Activated CD4-positive, alpha-beta T cell treated with anti-CD3 and anti-CD28 coated beads, Interleukin-2, amount 10 ng/mL, durations not matched to agents 24 days and 14 days (primary cell): ENCODE measurements at places on chromosomes 3 and 15. TPM values are rescaled to one million over a fixed set of nuclear protein-coding genes. Genes with fewer than 3 reads are reported as not detected.

The MKRN3 gene
- total RNA-seq: 1.5 and 2.1 TPM in 2 replicates

The SLC7A14 gene
- not detected in 2 replicates for total RNA-seq

The EFCAB12 gene
- total RNA-seq: 0.40 and 0.63 TPM in 2 replicates

The TICRR gene
- total RNA-seq: 18.8 and 21.0 TPM in 2 replicates

The TGM4 gene
- total RNA-seq: not detected in 2 replicates

The ACTR8 gene
- total RNA-seq: 44.5 and 46.7 TPM in 2 replicates

The MPI gene
- total RNA-seq: 63.9 and 64.4 TPM in 2 replicates

GRCh38 chr15:95567686-95568085 lies 762.8 kb upstream of the NR2F2 start:
- no peak for DNase-seq

DNA sequence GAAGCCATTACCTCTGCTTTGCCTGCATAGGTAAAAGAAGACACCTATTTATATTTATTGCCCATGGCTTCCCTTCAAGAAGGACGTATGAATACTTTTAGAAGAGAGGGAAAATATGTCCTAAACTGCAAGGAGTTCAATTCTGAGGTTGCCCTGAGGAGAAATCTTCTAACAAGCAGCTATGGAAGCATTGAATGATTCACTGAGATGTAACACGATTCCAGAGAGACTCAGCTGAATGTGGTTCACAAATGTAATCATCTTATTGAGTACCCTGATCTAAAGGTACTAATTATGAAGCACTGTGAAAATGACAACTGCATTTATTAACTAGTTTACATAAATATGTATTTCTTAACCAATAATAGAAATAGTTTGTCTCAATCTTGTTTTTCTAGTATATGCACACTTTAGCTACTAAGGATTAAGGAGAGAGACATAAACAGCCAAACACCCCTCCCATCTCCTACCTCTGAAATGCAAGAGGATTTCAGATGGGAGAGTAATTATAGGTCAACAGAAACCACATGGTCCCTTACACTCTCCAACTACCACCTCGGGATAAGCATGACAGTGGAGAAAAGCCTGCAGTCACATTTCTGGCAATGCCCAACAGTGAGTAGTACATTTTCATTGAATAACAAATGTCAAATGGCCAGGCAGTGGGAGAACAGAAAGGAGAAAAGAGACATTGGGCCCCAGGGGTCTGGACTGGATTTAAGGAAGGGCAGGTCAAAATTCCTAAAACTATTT lies 506.2 kb upstream of the IL12A start:
- DNase-seq: no peak

DNA sequence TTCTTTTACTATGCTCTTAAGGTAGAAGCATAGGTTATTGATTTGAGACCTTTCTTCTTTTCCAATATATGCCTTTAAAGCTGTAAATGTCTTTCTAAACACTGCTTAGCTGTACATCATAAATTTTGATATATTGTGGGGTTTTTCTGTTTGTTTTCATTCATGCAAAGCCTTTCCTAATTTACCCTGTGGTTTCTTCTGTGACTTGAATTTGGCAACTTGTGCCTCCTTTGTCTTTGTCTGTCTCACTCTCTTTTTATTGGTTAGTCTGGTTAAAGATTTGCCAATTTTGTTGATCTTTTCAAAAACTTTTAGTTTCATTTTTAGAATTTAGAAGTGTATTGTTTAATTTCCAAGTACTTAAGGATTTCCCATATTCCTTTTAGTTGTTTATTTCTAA lies 343.1 kb downstream of the OXSM start:
- DNase-seq: no peak

DNA sequence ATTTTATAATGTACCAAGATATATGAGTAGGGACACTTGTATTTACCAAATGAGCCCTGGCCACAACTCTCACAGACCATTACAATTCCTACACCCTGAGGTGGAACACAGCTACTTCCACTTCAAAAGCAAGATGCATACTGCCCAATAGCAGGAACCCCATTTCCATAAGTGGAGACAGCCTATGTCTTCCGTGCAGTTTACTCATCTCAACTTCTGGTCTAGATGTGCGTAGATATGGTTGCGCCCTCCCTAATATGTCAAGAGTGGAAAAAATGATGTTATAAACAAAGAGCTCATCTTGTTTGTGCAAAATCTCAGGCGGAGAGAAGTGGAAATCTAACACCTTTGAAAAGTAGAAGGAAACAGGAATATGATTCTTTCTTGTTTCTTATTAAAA lies 44.6 kb downstream of the RAB27A start:
- no peak for DNase-seq

DNA sequence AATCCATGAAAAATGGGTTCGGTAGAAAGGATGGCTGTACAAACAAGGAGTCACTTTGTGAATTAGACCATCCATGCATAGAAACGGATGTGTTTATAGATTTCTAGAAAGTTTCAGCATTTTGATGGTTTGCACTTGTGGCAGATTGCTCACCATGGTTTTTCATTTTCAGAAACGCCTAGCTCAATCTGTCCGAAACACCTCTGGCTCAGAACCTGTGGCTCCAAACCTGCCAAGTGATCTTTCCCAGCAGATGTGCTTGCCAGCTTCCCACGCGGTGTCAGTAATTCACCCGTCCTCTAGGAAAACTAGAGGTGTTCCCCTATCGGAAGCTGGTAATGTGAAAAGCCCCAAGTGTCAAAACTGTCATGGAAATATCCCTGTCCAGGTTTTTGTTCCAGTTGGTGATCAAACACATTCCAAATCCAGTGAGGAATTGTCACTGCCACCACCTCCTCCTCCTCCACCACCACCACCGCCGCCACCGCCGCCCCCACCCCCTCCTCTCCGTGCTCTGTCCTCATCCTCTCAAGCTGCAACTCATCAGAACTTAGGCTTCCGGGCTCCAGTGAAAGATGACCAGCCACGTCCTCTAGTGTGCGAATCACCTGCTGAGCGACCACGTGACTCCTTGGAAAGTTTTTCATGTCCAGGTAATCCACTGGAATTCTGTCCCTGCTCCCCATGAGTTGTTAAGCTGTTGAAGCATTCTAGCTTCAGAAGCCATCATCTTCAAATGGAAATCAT lies 21.2 kb downstream of the WHAMM start:
- peak; percentile 55 for DNase-seq

GRCh38 chr3:194283221-194284006 lies 67.7 kb downstream of the CPN2 start:
- DNase-seq: no peak

DNA sequence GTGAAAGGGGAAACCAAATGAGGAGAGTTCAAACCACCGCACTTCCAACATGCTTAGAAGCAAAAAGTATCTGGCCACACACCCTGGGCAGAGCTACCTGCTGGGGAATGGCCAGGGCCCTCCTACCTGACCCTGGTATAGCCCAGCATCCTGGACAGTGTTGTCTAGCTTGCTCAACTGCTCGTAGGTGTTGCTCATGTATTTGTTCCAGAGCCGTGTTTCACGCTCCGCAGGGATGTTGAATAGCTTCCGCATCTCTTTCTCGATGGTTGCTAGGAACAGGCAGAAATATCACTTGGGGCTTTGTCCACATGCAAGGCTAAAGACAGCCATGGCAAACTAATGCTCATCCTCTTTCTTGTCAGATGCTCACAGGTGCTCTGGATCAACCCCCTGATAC lies 15.1 kb downstream of the USP4 start:
- no peak for DNase-seq

GRCh38 chr15:69107025-69107620 lies 53.3 kb upstream of the GLCE start:
- no peak for DNase-seq

DNA sequence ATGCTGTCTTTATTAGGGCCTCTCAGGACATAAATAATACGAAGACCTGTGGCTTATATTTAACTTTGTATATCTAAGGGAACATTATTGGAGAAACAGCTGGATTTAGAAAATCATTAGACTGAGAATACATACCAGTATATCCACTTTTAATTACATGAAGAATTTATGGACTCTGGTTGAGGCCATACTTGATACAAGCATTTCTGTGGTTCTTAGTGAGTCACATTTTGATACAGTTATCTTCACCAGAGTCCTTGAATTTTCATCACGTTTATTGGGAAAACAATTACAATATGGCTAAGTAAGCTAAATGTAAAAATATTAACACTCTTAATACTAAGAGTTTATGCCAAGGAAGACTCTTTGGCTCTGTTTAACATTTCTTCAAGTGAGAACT lies 9.9 kb downstream of the KIF23 start:
- DNase-seq: no peak

GRCh38 chr3:42988097-42988496 lies 9.0 kb downstream of the GASK1A start:
- no peak for DNase-seq

DNA sequence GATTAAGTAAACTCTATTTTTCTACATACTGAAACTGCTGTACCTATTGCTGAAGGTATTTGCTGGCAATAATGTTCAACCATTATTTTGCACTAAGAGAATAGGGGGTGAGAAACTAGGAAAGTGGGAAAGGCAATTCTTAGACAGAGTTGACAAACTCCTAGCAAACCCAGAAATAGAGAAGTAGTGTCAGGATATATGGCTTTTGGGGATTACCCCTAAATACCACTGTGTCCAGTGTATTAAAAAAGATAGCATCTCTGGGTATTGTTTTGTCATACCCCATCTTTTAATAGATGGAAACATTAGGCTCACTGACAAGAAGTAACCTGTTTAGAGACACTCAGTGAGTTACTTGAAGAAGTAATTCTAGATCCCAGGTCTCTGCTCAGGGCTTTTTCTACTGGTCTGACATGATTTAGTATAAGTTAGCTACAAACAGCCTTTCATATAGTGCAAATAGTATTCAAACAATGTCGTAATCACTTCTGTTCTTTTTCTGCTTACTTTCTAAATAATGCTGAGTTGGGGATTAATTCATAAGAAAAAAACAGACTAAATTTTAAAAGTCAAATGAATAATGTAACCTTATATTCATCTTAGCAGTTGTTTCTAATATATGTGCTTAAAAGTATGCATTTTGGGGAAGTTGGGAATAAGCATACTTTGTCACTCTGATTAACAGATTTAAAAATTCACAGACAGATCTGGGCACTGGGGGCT lies 107.2 kb downstream of the IL1RAP start:
- DNase-seq: no peak

GRCh38 chr3:98855806-98856400 lies 45.6 kb downstream of the DCBLD2 start:
- no peak for DNase-seq

GRCh38 chr3:107206945-107207344 lies 170.3 kb upstream of the CCDC54 start:
- DNase-seq: no peak

DNA sequence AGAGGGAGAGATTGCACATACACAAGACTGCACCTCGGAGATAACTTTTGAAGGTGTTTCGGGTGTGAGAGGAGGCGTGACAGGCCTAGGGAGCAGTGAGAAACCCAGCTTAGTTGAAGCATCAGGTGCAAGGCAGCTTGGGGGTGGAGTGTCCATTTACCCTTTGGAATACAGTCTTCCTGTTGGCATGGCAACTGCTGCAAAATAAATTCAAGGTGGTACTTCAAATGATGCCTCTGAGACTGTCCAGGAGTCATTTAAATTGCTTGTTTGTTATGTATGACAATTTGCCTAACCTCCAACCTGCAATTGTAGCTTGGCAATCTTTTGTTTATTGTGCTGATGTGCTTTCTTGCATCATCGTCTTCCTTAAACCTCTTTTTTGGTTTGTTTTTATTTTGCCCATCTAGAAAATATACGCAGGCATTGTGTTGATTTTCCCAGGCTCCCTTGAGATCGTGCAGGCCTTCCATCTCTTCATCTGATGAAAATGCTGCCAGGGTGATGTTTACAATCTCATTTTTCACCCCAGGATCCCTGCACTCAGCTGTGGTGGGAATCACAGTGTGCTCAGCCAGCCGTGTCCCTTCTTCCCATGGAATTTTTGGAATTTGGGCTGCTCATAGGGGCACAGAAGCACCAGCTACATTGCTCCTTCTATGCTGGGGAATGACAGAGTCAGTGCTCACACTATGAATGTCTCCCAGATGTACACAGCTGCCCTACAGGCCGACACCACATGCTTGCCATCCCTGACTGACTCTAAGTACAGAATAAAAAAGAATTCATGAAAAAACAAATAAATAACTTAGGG lies 583.1 kb upstream of the CFAP20DC start:
- DNase-seq: no peak

DNA sequence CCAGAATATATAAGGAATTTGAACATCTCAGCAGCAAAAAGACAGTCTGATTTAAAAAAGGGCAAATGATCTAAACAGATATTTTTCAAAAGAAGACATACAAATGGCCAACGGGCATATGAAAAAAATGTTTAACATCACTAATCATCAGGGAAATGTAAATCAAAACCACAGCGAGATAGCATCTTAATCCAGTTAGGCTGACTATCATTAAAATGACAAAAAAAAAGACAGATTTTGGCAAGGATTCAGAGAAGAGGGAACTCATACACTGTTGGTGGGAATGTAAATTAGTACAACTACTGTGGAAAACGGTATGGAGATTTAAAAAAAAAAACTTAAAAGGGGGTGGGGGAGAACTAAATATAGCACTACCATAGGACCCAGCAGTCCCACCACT lies 47.9 kb downstream of the RNF13 start:
- DNase-seq: no peak

- no peak for DNase-seq
These were observed 29.7 kb downstream of the ACSBG1 start for GRCh38 chr15:78204351-78205309.

DNA sequence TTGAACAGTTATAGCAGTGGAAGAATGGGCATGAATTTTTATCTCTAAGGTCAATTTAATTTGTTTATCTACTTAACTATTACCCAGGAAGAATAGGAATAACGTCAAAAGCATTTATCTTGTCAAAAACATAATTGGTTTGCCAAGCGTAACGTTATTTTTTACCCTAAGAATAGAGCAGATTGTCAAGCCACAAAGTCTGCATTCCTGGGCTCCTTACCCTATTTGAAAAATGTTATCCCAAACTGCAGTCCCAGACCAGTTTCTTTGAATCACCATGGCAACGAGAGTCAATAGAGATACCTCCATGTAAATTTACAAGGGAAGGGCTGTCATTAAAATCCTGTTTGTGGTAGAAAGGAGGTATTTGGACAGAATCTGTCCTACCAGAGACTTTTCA lies 61.1 kb downstream of the CPNE4 start:
- no peak for DNase-seq

DNA sequence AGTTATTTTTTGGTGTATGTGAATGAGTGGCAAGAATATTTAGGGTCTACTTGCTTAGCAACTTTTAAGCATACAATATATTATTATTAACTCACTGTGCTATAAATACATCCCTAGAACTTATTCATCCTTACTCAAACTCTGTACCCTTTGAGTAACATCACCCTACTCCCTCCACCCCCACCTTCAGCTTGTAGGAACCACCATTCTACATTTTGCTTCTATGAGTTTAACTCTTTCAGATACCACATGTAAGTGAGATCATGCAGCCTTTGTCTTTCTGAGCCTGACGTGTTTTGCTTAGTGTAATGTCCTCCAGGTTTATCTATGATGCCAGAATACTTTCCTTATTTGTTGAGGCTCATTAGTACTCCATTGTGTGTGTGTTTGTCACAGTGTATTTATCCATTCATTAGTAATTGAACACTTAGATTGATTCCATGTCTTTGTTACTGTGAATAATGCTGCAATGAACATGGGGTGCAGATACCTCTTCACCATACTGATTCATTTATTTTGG lies 526.9 kb downstream of the PYDC2 start:
- no peak for DNase-seq

- DNase-seq: no peak
These were observed 74.9 kb upstream of the SKOR1 start for GRCh38 chr15:67750371-67750770.

GRCh38 chr3:40532252-40532651 lies 7.5 kb downstream of the ZNF621 start:
- DNase-seq: no peak

- DNase-seq: no peak
These were observed 65.9 kb upstream of the ACTC1 start for GRCh38 chr15:34861214-34861613.
